Psoas muscle (tissue), 8 donors: ENCODE measurements at places on chromosomes 5 and 9. TPM values are rescaled to one million over a fixed set of nuclear protein-coding genes. Genes with fewer than 3 reads are reported as not detected.

LECT2 gene
- not detected for total RNA-seq

CYLC2 gene
- total RNA-seq, result not detected

SPINK7 gene
- total RNA-seq, result not detected

S1PR3 gene
- 4.7 TPM for total RNA-seq

TLR4 gene
- total RNA-seq, result 6.5 TPM

NUTM2G gene
- not detected for total RNA-seq

DNA sequence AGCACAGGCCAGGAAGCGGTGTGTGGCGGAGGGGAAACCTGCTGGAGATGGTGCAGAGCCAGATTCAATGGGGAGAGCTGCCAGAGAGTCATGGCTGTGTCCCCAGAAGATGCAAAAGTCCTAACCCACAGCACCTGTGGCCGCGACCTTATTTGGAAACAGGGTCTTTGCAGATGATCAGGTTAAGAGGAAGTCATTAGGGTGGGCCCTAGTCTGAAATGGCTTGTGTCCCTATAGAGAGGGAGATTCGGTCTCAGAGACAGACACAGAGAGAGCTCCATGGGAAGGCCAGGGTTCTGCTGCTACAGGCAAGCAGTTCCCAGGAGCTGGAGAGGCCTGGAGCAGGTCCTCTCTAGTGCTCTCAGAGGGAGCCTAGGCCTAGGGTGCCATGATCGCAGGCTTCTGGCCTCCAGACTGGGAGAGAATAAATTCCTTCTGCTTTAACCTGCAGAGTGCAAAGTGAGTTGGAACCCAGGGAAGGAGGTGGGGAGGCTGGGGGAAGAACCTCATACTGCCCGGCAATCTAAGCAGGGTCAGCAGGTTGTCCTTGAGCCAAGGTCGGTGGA is 1.9 kb upstream of the LPCAT1 start:
- no peaks in the 10 kb centered on the region for H3K4me1 ChIP-seq
- H3K27ac ChIP-seq, result no peak overlapping the region
- H3K36me3 ChIP-seq, result no peaks in the 10 kb centered on the region
- H3K4me3 ChIP-seq, result no peak overlapping the region
- no peak for DNase-seq

- H3K27ac ChIP-seq, result no peak overlapping the region
- DNase-seq, result no peak
- no peaks in the 10 kb centered on the region for H3K36me3 ChIP-seq
- H3K4me3 ChIP-seq, result no peak overlapping the region
- no peaks in the 10 kb centered on the region for H3K4me1 ChIP-seq
Measured at GRCh38 chr5:143041-143440, 48.3 kb upstream of the LRRC14B start.

DNA sequence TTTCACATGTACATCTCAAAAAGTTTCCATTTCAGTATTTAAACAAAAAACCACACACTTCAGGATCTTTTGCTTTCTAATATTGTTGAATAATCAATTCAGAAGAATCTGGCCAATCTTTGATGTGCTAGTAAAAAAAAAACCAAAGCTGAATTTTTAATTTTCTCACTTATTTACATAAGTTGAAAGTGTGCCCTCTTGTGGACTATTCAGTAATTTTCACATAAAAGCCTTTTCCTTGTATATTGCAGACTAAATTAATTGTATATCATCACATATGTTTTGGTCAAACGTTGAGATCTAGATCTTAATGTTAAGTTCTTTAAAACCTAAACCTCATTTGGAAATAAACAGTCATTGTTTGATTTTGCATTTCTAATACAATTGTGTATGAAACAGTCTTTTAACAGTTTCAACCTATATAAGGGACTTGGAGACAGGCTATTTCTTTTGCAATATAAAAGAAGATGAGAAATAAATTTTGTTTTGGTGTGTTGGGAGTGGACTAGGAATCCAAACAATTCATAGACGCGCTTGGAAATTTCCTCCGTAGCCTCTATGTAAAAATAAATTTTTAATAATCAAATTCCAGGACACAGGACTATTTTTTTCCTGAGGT is 68.1 kb downstream of the NIPBL start:
- H3K4me3 ChIP-seq, result no peak overlapping the region
- no peak for DNase-seq
- H3K4me1 ChIP-seq, result peaks cover 67% of the 10 kb centered on the region
- no peaks in the 10 kb centered on the region for H3K27me3 ChIP-seq
- no peaks in the 10 kb centered on the region for H3K36me3 ChIP-seq

DNA sequence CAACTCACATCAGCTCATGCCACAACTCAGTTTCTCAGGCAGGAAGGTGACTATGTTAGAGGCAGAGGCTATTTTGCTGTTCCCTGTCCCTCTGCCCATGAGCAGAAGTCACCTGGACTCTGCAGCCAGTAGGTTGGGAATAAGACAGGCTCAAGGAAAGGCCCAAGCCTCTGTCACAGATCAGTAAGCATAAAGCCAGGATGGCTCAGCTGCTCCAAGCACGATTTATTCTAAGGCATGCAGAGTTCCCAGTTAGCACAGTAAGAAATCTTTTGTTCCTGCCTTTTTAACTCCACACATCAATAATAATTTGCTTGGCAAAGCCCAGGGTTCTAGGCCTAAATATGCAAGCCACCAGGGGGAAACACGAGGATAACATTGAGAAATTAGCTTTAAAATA is 249.0 kb upstream of the ADRA1B start:
- no peak for DNase-seq
- H3K4me1 ChIP-seq, result no peaks in the 10 kb centered on the region
- H3K36me3 ChIP-seq, result no peaks in the 10 kb centered on the region

DNA sequence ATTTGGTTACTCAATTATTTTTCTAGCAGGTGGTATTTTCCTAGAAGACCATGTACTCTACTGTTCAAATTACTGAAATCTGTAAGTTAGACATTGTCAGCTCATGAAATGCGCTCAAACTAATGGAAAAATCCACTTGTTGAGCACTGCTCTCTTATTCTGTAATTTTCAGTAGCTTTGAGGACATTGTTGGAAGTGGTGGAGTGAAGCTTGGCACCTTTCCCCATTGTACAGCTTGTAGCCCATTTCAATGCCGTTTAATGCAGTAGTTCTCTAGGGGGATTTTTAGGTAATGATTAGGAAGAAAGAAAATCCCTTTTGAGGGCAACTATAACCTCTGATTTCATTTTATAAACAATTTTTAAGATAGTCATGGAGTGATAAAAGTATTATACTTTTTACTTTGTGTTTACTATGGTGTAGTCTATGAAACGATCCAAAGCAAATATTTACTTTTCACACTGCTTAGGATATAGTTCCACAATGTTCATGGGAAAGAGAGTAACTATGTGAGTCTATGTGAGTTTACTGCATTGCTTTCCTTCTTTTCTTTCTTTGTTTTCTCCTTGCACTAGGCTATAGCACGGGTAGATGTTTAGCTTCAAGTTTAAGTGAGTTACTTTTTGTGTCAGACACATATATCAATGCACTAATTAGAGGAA is 165.8 kb upstream of the ANKH start:
- no peak overlapping the region for H3K4me3 ChIP-seq
- no peak overlapping the region for H3K27ac ChIP-seq
- H3K36me3 ChIP-seq, result no peaks in the 10 kb centered on the region
- no peaks in the 10 kb centered on the region for H3K4me1 ChIP-seq

DNA sequence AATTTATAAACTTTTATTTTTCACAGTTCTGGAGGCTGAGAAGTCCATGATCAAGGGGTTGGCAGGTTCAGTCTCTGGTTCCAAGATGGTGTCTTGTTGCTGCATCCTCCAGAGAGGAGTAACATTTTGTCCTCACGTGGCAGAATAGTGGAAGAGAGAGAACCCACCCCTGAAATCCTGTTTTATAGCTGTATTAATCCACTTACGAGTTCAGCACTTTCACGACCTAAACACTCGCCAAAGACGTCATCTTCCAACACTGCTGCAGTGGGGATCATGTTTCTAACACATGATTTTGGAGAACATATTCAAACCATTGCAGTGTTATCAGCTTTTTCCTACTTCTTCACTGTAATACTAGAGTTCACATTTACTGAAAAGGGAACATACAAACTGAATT is 233.0 kb upstream of the ATP10B start:
- no peak overlapping the region for H3K27ac ChIP-seq
- no peak for DNase-seq
- no peak overlapping the region for H3K4me3 ChIP-seq
- H3K4me1 ChIP-seq, result no peaks in the 10 kb centered on the region

GRCh38 chr9:122221183-122221811 is 7.5 kb downstream of the LHX6 start:
- no peaks in the 10 kb centered on the region for H3K36me3 ChIP-seq
- H3K27me3 ChIP-seq, result no peaks in the 10 kb centered on the region
- H3K27ac ChIP-seq, result no peak overlapping the region
- DNase-seq, result no peak
- no peak overlapping the region for H3K4me3 ChIP-seq
- peaks cover 14% of the 10 kb centered on the region for H3K4me1 ChIP-seq

GRCh38 chr5:68709239-68709638 is 384.6 kb upstream of the SLC30A5 start:
- peak overlapping the region; percentile 85 for H3K27ac ChIP-seq
- no peak overlapping the region for H3K4me3 ChIP-seq

- no peak overlapping the region for H3K27ac ChIP-seq
- no peaks in the 10 kb centered on the region for H3K4me1 ChIP-seq
- DNase-seq, result no peak
- H3K27me3 ChIP-seq, result no peaks in the 10 kb centered on the region
- no peak overlapping the region for H3K4me3 ChIP-seq
- peaks cover 26% of the 10 kb centered on the region for H3K36me3 ChIP-seq
Measured at GRCh38 chr9:122286764-122287163, 22.1 kb downstream of the MRRF start.

DNA sequence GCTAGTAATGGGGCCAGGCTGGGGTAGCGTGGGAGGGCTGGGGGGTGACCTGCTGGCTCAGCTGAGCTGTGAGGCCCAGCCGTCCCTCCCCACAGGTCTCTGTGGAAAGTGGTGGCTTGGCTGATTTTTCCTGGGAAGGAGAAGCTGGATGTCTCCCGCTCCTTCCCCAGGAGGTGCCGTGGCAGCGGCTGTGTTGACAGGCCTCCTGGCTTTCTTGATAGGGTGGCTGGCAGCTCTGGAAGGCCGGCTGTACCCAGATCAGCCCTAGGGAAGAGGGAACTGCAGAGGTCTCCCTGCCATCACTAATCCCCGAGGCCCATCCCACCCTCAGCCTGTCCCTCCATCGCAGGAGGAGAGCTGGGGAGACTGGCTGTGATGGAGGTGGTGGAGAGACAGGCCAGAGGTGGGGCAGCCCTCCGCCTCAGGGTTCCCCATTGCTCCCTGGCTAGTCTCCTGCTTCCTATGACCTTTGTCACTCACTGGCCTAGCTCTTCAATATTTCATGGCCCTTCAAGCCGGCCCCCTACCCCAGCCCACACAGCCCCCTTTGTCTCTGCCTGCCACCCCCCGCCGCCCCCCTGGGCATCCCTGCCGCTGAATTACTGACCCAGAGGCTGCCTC is 6.8 kb downstream of the CXXC5 start:
- peak overlapping the region; percentile 99 for H3K4me3 ChIP-seq
- H3K4me1 ChIP-seq, result peaks cover 80% of the 10 kb centered on the region
- H3K27ac ChIP-seq, result peak overlapping the region; percentile 98
